ENCODE measurements at places on chromosomes 5 and 9.

DNA sequence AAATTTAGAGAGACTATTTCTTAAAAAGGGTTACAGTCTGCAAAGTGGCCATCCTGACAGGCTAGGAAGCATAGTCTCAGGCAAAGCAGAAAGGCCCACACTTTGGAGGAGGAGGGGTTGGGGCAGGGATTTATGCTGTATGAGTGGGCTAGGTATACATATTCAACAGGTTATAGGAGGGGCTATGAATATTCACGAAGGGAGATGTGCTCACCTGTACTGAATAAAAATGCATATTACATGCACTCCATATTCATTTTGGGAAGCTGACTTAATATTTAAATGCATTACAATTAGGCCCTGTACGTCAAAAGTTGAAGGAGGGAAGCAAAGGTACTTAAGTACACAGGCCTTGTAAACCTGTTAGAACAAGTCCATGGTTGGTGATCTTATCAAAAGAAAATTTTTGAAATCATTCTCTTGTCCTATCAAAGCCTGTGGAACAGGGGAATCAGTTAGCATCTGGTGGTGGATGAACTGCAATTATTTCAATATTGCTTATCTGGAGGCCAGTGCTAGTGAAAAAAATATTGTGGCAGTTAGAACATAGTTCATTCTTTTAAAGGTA is 1.6 kb downstream of the CENPP start:
- DNase-seq, result no peak

DNA sequence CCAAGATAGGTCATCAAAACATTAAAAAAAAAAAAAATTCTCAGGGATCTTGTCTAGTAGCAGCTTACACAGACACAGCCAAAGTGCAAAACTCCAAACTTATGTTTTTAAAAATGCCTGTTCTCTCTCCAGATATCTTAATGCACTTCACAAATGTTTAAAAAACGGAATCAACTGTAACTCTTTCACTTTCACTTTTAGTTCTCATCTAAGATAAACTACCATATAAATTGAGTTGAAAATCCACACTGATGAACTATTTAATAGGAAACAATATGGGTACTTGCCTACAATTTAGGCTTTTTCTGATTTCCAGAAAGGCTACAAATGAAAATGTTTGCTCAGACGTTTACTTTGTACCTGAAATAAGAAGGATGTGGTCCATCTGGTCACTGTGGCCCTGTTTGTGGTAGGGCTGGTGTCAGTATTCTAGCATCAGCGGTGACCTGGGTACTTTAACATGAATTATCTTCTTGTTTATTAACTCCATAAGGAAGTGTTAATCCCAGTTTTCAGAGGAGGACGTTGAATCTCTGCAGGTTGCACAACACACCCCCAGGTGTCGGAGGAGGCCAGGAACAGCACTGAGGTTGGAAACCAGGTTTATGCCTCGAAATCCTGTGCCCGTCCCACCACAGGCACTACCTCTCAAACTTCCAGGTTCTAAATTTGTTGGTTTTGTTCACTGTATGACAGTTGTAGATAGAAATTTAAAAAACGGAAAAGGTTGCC is 13.3 kb upstream of the LPCAT1 start:
- DNase-seq, result no peak

GRCh38 chr5:34716986-34717385 is 60.9 kb downstream of the RAI14 start:
- no peak for DNase-seq

GRCh38 chr9:112894041-112894440 is 3.4 kb upstream of the SLC46A2 start:
- peak; percentile 82 for DNase-seq

DNA sequence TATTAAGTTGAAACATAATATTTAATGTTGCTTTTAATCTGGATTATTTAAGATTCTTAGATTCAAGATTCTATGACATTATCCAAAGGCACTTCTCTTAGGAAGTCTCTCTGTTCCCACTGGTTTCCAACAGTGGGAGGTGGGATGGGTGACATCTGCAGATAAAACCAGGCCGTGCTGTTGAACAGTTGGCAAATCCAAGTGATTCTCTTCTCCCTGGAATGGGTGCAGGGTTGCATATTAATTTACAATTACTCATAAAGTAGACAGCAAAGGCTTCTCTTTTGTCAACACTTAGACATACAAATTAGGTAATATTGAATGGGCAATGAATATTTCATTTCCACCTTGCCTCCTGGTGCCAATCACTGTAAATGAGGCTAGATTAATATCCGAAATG is 233.7 kb upstream of the IL12B start:
- no peak for DNase-seq

- no peak for DNase-seq
Observed at GRCh38 chr9:5112109-5112592, 73.3 kb downstream of the INSL6 start.

- no peak for DNase-seq
Observed at GRCh38 chr5:42940853-42941252, 99.3 kb downstream of the ANXA2R start.

- DNase-seq, result peak; percentile 49
Observed at GRCh38 chr9:107983181-107983603, 493.6 kb upstream of the KLF4 start.

- no peak for DNase-seq
Observed at GRCh38 chr9:16115994-16116393, 563.2 kb downstream of the CCDC171 start.

DNA sequence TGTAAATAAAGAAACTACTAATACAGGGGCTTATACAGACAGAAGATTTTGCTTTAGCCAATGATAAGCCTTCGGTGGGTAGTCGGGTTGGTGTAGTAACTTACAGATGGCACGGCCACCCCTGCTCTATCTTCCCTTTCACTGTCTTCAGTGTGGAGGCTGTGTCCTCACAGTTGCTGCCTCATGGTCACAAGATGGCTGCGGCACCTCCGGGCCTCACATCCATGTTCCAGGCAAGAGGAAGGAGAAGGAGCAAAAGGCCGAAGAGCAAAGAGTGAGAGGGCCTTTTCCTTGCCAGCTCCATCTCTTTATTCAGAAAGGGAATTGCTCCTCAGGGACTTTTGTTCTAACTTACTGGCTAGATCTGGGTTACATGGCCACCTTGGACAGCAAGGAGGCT is 22.2 kb upstream of the IER5L start:
- no peak for DNase-seq

GRCh38 chr9:14488421-14489190 is 174.7 kb upstream of the NFIB start:
- no peak for DNase-seq

DNA sequence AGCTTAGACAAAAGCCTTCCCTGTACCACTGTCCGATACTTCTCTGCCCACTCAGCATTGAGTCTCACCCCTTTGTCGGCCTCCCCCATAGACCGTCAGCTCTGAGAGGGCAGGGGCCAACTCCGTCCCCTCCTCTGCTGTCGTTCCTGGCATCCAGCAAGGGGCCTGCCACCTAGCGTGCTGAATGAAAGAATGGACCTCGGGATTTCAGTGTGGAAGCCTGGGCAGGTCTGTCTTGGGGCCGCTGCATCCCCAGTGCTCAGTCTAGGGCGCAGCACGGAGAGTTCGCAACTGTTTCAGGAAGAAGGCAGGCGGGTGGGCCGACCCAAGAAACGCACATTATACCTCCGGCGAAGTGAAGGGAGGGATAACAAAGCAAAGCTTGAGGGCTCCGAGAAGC is 1.5 kb upstream of the TOR1B start:
- DNase-seq, result no peak

GRCh38 chr9:27304521-27304920 is 7.6 kb upstream of the EQTN start:
- no peak for DNase-seq

DNA sequence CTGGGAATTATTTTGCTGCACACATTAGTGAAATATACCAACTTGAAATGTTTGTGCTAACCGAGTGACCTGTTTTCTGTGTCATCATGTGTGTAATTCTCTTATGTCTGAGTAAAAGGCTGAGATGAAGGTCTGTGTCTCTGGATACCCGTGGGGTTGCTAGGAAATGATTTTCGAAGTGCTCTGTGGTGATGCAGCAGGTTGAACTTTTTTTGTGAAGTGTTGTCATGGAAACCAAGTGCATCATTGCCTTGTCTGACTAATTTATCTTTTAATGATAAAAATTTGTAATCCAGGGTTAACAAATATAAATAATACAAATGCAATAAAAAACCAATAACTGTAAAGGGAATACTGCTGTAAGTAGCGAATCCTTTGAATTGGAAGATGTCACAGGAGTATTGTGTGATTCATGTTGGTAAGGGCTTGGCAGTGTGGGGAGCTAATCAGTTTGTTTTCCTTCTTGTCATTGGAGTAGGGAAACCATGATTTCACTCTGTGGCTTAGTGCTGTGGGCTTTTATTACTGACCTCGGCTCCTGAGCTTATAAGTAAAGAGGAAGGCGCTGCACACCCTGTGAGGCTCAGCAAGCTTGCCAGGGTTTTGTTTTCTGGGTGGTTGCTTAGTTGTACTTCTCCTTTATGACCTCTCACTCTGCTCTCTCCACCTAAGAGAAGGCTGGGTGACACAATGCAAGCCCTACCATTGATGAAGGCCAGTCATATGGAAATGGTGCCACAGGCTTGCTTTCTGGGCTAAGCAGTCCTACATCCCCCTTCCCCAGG is 22.3 kb downstream of the PDE8B start:
- DNase-seq, result peak; percentile 80

GRCh38 chr5:113606298-113607134 is 93.0 kb downstream of the YTHDC2 start:
- DNase-seq, result peak; percentile 57

DNA sequence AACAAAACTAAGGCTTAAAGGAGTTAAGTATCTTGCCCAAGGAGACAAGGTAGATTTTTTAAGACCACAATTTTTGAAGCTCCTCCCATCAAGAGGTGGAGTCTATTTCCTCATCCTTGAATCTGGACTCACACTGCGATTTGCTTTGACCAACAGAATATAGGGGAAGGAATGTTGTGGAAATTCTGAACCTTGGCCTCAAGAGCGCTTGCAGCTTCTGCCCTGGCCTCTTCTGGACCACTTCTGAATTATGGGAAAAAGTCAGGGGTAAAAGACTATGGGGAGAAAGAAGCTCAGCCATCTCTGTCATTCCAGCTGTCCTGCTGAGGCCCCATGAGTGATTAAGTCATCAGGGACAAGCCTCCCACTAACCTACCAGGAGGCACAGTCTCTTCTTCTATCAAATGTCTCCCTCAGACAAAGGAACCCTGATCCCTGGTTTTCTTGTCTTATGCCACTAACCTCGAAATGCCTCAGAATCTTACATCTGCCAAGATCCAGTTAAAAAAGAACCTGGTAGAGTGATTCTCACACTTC is 25.9 kb downstream of the MAPKAP1 start:
- DNase-seq, result no peak

DNA sequence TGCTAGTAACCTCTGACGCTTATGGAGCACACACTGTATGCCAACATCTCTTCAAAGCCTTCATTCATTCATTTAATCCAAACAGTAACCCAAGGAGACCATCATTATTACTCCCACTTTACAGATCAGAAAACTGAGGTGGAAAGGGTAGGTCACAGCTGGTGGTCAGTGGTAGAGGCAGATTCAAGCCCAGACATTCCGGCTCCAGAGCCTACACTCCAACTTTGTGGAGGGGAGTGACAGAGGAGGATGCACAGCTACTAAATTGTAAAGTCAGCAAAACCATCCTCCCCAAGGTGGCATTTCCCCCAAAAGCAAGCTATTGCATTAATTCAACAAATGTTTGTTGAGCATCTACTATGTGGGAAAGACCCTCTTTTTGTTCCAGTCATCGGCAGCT is 110.5 kb upstream of the CPEB4 start:
- DNase-seq, result no peak

DNA sequence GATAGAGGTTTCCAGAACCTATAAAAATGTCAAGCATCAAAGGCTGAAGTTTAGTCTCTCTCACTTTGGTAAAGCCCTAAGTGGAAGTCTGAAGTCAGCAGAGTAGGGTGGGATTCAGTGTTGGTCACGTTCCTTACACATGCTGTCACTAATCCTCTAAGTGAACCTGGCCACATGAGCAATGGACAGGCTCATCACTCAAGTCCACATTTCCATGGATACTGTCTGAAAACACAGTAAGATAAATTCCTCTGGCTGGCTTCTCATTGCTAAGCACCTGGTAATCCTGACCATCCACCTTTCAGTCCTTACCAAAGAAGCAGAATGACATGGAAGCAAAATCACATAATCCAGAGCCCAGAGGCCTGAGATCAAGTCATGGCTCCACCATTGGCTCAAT is 43.8 kb downstream of the GNA14 start:
- no peak for DNase-seq

DNA sequence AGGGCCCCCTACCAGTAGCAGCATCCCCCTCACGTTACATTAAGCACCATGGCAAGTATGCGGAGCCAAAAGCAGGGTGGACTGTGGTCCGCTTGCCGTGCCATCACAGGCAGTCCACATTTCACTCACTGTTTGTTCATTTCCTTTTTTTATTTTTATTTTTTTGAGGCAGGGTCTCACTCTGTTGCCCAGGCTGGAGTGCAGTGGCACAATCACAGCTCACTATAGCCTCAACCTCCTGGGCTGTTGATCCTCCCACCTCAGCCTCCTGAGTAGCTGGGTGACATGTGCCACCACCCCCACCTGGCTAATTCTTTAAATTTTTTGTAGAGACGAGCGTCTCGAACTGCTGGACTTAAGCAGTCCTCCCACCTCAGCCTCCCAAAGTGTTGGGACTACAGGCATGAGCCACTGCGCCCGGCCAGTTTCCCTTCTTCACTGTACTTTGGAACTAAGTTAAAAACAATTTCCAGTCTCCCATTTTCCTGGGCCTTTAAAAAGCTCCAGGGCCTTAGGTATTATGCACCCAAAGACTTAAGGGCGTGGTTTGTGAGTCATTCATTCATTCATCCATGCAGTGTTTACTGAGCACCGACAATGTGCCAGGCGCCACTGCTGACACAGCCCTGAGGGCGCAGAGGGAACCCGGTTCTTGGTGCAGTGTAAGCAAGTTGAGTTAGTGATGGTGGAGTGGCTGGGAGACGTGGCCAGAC is 19.9 kb downstream of the PRRX2 start:
- DNase-seq, result no peak

DNA sequence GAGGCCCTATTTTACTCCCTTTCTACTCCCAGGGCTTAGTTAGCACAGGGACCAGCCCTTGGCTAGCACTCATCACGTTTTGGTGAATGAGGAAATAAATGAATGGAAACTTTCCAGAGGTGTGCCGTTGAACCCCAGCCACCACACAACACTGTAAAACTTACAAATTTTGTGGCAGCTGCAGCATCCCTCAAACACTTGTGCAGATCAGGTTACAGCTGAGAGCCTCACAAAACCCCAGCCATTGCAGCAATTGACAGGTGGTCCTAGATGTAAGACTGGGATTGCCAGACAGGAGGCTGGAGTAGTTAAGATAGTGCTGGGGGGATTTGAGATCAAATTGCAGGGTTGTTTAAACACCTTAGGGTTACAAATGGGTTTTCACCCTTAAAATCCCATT is 482.2 kb upstream of the KIF2A start:
- DNase-seq, result no peak

Data from CD14-positive monocyte (primary cell).